ENCODE measurements at places on chromosomes 6 and 20.

GRCh38 chr6:113370508-113371502 lies 486.3 kb upstream of the MARCKS start:
- no peak for DNase-seq

GRCh38 chr20:19330731-19331130 lies 118.3 kb downstream of the SLC24A3 start:
- DNase-seq, result no peak

GRCh38 chr6:34052071-34052825 lies 93.6 kb downstream of the GRM4 start:
- DNase-seq, result no peak

- DNase-seq, result peak; percentile 88
These were observed 868 bp downstream of the SAMD10 start for GRCh38 chr20:63978319-63979228.

- DNase-seq, result peak; percentile 47
These were observed 809 bp upstream of the NOL7 start for GRCh38 chr6:13614126-13614925.

DNA sequence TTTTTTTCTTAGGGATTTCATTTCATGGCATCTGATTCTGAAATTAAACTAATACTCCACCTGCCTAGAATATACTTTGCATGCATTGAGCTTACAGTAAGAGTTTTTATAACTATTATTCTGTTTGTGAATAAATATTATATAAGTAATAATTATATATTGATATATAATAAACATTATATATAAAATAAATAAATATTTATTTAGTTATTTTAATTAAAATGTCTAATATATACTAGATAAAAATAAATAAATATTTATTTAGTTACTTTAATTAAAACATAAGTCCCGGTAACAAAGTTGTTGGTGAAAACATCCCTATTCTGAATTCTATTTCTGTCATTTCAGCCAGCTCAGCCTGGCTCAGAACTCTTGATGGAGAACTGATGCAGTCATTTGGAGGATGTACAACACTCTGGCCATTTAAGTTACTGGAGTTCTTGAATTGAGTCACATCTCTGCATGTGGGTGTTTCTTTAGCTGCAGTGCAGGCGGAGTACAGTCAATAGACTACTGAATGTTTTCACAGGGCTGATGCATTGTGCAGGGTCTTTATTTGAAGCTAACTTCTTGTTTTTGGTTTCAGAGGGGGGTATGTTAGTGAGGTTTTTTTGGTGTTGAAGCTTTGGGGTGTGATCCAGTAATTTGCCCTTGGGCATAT lies 508.9 kb upstream of the ADGRB3 start:
- DNase-seq, result peak; percentile 1

DNA sequence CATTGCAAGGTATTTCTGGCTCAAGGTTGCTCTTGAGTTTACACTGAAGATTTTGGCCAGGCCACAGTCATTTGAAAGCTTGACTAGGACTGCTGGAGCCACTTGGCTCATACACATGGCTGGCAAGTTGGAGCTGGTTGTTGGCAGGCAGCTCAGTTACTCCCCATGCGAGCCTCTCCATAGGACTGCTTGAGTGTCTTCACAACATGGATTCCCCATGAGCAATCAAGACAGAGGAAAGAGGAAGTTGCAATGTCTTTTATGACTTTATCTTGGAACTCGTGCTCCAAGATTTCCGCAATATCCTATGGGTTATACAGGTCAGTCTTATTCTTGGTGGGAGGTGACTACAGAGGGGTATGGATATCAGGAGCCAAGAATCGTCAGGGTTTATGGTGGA lies 1.4 kb upstream of the MANBAL start:
- DNase-seq, result no peak

GRCh38 chr6:111970426-111970825 lies 83.5 kb upstream of the CCN6 start:
- DNase-seq, result no peak

- no peak for DNase-seq
These were observed 42.8 kb upstream of the LY86 start for GRCh38 chr6:6545616-6546317.

DNA sequence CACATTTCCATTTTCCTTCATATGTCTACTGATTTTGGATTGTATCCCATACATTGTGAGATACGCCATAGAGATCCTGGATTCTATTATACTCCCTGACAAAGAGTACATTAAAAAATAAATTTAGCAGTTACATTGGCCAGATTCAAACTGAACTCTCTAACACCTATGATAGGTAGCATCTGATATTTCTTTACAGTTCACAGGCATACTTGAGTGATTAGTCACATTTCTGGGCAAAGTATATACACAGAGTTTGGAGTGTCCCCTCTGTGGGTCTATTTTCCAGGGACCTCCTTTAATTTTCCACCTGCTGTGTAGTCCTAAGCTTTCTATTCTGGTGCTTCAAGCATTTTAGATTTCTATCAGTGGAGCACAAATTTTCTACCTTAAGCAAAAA lies 96.4 kb downstream of the TBC1D32 start:
- no peak for DNase-seq

Data from activated CD4-positive, alpha-beta T cell treated with anti-CD3 and anti-CD28 coated beads, Interleukin-2, Interleukin-6, amounts not matched to agents 100 ng/mL and 50 ng/mL, durations not matched to agents 16 hours and 8 hours (primary cell).